Stimulated activated CD8-positive, alpha-beta memory T cell treated with anti-CD3 and anti-CD28 coated beads, Interleukin-2, amount 100 ng/mL, for 1 hour (primary cell): ENCODE measurements at places on chromosomes 16 and 17.

DNA sequence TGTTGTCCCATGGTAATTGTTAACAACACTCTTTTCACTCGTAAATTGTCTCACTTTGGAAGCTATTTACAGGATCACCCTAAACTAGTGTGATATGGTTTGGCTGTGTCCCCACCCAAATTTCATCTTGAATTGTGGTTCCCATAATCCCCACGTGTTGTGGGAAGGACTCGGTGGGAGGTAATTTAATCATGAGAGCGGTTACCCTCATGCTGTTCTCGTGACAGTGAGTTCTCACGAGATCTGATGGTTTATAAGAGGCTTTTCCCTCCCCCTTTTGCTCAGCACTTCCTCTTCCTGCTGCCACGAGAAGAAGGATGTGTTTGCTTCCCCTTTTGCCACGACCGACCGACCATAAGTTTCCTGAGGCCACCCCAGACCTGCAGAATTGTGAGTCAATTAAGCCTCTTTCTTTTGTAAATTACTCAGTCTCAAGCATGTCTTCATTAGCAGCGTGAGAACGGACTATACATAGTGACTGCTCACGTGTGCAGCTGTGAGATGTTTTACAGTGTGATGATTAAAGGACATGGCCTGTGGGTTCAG lies 34.4 kb downstream of the DNAH3 start:
- DNase-seq: no peak

GRCh38 chr17:74770498-74771318 lies 5.4 kb downstream of the NAT9 start:
- peak; percentile 64 for DNase-seq

DNA sequence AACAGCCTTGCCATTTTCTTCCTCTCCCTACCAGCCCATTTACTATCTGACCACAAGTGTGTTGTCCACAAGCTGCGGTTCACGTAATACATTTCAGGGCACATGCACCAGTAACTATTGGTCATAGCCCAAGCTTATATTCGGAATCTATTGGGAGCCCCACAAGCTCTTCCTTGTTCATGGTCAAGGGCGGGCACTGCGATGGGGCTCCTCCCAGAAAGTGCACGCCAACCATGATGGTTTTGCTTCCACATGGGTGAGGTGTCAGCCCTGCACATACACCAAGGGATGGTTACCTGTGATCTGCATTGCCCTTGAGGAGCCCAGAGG lies 12.1 kb downstream of the THRA start:
- DNase-seq: no peak

GRCh38 chr17:54996441-54996840 lies 27.9 kb downstream of the STXBP4 start:
- DNase-seq: no peak

DNA sequence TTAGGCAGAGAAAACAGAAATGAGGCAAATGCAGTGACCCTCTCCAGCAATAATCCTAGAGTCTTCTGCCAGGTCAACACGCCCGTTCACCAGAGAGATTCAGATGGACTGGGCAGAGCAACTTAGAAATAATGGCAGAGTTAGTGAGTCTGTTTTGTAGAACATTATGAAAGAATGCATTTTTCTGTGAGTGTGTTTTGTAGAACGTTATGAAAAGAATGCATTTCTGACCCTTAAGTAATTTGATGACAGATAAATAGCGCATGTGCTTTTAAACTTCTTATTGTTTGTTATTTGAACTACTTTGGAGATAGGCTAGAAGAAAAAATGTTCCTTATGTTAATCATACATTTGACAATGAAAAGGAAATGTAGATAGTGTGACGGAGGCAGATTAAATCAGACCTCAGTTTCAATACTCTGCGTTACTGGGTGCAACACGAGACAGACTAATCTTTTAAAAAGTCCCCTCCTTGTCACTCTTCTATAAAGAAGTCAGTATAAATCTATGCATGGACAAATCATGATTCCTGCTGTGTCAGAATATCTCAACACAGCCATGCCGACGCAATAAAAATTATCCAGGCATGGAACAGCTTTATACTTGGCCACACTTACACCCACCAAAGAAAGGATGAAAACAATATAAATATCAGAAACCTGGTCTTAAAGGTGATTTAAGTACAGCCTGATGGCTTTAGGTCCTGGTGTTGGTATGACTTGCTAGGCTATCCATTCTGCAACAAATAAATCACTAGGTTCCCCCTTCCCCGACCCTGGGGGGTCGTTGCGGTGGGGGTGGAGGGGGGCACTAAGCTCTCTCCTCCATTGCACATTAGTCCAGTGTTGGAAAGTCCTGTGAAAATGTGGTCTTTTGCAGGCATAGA lies 47.8 kb downstream of the MARCHF10 start:
- DNase-seq: no peak

- DNase-seq: no peak
These were observed 490.5 kb upstream of the CDH5 start for GRCh38 chr16:65876056-65876408.

DNA sequence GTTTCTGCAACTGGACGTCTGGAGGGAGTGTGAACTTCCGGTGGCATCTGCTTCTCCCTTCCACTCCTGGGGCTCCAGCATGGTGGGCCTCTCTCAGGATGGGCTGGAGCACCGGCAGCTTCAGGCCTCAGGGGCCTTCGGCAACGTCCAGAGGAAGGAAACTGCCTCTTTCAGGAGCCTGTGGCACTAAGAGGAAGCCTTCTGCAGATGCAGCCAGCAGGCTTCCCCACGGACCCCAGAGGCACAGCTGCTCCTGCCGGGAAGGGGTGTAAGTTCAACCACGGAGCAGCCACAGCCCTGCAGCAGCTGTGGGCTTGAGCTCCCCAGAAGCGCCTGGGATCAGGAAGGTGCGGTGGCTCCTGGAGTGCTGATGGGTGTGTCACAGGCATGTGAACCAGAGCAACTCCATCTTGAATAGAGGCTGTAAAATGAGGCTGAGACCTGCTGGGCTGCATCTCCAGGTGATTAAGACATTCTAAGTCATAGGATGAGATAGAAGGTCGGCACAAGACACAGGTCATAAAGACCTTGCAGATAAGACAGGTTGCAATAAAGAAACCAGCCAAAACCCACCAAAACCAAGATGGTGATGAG lies 50.8 kb upstream of the KLHDC4 start:
- no peak for DNase-seq
